PC-9 (cell line): ENCODE measurements at places on chromosomes 2 and 18. TPM values are rescaled to one million over a fixed set of nuclear protein-coding genes. Genes with fewer than 3 reads are reported as not detected.

- DNase-seq: no peak
Observed at GRCh38 chr2:128817171-128817570, 498.5 kb upstream of the HS6ST1 start.

GPR39 gene
- total RNA-seq: 14.1 and 20.9 TPM in 2 replicates

DNA sequence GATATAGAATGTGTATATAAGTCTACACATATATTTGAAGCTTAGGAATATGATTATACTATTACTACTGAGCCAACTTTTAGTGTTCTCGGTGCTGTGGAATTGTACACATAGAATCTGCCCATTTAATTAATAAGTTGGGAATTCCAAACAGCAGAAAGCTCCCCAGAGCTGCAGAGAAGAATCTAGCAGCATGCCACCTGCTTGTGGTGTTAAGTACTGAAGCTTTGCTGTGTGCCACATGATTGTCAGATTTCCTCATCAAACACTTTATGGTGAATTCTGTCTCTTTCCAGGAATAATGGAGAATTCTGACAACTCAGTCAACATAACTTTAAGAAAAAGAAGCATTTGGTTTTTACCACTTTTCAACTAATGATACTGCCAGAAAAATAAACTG lies 117.8 kb downstream of the WDSUB1 start:
- DNase-seq: no peak

DNA sequence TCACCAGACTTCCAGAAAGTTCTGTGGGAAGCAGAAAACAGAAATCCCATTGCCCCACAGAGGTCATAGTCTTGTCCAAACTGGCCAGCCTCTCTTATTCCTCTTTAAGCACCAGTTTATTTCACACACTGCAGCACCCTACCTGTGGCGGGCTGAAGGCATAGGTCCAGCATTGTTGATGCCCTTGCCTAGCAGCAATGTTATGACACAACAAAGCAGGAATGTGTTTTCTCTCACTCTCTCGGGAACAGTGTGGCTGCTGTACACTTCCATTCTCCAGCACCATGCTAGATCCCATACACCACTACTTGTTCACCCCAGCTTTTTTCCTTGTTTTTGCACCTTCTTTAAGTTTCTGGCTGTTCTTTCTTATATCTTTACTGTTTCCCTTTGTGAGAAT lies 181.6 kb downstream of the DNAH6 start:
- DNase-seq: no peak

DNA sequence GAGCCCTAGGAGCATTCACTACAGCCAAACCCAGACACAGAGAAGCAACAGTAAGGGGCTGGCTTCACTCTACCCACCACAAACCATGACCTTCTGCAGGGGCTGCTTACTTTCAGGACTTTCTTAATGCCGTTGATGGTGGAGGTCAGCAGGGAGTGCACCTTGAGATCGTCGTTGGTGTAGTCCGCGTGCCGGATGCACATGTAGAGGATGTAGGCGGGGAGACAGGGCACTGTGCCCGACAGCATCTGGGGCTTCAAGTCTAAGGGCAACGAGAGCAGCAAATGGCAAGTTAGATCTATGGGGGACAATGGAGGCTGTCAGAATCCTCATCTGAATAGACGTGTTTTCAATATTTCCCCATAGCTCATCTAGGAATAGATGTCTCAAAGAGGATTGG lies 29.8 kb upstream of the ACAA2 start:
- no peak for DNase-seq

- DNase-seq: no peak
Observed at GRCh38 chr2:235768606-235769005, 274.8 kb downstream of the AGAP1 start.

DNA sequence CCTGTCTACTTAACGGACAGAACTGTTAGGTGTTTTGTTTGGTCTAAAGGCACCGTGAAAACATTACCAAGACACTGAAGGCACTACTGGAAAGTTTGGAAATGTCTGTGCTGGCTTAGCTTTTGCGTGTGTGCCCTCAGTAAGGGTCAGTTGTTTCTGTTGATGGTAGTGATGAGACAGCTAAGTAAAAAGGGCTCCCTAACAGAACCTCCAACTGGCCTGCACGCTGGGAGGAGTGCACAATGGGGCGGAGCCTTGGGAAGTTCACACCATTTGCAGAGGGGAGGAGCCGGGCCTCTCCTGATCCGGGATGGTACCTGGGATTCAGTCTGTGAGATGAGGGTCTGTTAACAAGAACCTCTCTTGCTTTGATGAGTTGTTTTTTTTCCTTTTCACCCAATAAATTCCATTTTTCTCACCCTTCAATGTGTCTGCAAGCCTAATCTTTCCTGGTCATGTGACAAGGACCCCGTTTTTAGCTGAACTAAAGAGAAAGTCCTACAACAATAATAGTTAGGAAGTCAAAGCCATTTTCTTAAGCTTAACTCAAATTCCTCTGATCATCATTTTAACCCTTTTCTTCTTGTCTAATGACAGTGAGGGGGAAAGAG lies 368.7 kb downstream of the PARD3B start:
- no peak for DNase-seq

DNA sequence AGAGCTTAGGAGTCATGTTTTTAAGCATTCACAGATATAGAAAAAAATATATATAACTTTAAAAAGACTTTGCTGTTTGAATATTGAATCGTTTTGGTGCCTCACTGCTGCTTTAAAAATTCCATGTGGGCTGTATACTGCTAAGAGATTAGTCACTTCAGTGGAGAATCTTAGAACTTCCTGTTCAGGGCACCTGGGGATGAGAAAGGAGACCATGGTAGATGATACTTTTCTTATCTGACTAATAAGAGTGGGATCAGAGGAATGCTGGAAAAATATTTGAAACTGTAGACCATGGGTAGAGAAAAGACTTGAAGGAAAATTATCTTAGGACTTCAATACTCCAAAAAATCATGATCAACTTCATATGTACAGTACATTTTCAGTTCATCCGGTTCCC lies 442.2 kb upstream of the SETBP1 start:
- no peak for DNase-seq

ZBTB7C gene
- total RNA-seq: not detected in 2 replicates

- DNase-seq: no peak
Observed at GRCh38 chr18:74420926-74421325, 36.2 kb downstream of the DIPK1C start.

GRCh38 chr2:24819442-24820174 lies 26.4 kb downstream of the CENPO start:
- no peak for DNase-seq

DNA sequence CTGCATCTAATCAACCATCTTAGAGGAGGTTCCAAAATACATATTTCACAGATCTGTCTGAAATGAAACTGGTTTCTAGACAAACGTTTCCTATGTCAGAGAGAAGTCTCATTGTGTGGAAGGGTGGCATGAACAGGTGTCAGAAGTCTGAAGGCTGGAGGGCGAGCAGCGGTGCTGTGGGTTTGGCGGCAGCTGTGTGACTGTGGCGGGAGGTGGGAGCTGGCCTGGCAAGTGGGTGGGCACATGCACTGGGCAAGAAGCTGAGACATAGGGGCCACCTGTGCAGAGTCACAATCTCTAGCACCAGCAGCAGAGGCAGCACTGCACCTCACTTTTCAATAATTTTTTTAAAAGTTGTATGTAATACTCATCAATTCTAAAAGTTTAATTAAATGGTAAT lies 346.3 kb downstream of the DSC3 start:
- no peak for DNase-seq

- no peak for DNase-seq
Observed at GRCh38 chr2:217986256-217986961, 16.4 kb downstream of the TNS1 start.

DNA sequence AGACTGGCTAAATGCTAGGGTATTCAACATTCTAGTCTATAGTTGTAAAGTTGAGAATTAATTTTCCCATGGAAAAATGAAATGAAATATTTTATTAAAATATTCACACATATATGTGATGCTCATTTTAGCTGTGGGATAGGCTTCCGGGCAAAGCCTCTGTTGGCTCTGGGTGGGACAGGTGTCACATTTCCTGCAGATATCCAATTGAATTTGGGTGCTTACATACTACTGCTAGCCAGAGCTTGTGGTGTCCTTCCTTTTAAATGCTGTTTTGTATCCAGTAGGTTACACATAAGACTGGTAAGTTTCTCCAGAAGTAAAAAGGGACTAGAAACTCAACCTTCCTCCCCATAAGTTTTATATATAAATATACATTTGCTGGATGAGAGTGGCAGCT lies 73.8 kb downstream of the RPRM start:
- no peak for DNase-seq

DNA sequence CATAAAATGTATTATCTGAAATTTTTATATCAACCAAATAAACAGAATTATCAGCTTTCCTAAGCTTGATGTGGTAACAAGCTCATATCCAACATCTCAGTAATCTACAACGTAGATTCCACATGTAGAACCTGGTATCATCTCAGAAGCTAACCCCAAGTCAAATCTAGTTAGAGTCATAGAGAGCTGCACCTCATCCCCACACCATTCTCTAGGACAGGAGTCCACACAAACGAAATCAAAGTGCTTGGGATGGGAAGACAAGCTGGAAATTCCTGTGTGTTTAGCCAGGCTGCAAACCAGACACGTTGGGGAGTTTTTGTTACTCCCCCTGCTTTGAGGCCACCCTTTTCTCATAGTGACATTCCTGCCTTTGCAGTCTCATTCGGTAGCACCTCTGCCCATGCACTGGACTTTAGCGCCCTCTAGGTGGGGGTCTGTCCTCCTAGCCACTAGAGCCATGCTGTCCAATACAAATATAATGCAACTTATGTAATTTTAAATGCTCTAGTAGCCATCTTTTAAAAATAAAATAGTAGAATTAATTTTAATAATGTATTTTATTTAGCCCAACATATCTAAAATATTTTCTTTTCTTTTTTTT lies 28.1 kb upstream of the SATB2 start:
- DNase-seq: peak; percentile 63

CABLES1 gene
- 10.0 and 11.8 TPM in 2 replicates for total RNA-seq

DNA sequence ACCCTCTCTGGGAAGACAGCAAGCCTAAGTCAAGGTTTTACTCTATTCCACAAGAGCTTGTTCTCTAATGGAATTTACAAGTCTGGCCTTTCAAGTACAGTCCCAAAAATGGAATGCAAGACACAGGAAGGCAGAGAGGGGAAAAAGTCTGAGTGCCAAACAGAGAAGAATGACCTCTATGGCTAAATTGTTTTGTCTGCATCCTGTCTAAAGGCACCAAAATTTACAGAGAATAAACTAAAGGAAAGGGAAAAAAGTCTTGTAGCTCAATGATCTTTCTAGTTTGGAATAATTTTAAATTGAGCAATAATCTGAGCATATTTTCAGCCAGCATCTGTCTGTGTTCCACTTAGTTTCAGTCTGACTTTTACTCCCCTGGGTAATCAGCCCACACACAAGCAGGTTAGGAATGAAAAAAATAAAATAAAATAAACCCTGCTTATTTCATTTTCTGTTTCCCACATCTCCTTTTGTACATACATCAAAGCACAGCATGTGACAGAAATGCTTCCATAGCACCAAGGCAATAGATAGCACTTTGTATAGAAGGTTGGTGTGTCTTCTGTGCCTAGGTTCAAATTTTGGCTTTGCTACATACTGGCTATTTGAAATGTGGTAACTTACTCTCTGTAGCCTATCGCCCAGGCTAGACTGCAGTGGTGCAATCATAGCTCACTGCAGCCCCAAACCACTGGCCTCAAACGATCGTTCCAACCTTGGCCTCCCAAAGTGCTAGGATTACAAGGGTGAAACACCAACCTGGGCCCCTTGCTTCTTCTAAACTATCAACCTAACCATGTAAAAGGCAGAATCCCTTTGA lies 105.1 kb downstream of the SLC8A1 start:
- DNase-seq: no peak

DNAH7 gene
- 2.2 and 3.8 TPM in 2 replicates for total RNA-seq

- DNase-seq: no peak
Observed at GRCh38 chr2:44351088-44351487, 10.2 kb downstream of the PREPL start.

STAM2 gene
- total RNA-seq: 14.6 and 16.0 TPM in 2 replicates

GRCh38 chr18:74249181-74249968 lies 42.4 kb downstream of the CYB5A start:
- no peak for DNase-seq

BOK gene
- 72.8 and 107 TPM in 2 replicates for total RNA-seq

DNA sequence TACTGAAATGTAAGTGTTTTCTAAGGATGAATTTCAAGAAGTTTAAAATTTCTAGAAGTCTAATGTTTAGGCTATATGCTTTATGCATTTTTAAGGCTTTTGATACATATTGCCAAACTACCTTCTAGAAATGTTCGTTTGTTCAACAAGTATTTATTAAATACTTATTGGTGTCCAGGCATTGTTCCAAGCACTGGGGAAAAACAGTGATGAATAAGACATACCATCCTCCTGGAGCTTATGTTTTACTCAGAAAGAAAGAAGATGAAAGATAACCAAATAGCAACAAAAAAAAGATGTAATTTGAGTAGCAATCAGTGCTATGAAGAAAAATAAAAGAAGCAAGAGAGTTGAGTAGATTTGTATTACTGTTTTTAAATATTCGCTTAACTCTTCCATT lies 692.9 kb downstream of the SLC4A3 start:
- DNase-seq: no peak

GRCh38 chr2:129732630-129733026 lies 246.8 kb upstream of the RAB6C start:
- no peak for DNase-seq

GRCh38 chr2:85061896-85062295 lies 71.3 kb upstream of the TCF7L1 start:
- DNase-seq: no peak

CGREF1 gene
- total RNA-seq: 0.37 TPM in 1 of 2 replicates, not detected in the other

DNA sequence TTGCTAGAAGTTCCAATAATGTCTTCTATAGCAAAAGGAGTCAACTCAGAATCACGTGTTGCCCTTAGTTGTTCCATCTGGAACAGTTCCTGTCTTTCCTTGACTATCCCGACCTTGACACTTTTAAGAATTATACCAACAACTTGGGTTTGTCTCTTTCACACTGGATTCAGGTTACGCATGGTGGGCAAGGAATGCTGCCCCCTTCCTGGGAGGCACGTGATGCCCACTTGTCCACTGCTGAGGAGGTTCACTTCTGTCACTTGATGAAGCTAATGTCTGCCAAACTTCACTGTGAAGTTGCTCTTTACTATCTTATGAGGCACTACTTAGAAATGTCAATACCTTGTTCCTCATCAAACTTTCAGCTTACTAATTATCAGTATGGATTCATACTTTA lies 5.3 kb downstream of the COX5B start:
- DNase-seq: peak; percentile 15

- no peak for DNase-seq
Observed at GRCh38 chr2:49936965-49937364, 782.6 kb upstream of the FSHR start.

GRCh38 chr2:46824611-46825010 lies 91.0 kb downstream of the MCFD2 start:
- DNase-seq: no peak

TMEM237 gene
- total RNA-seq: 21.6 and 24.5 TPM in 2 replicates

DNA sequence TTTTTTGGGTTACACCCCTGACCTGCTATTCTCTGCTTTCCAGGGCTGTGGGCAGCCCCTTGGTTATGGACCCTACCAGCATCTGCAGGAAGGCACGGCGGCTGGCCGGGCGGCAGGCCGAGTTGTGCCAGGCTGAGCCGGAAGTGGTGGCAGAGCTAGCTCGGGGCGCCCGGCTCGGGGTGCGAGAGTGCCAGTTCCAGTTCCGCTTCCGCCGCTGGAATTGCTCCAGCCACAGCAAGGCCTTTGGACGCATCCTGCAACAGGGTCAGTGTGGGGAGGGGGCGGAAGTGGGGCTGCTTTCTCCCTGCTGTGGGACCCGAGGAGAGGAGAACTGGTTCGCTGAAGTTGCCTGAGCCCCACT lies 9.7 kb upstream of the WNT10A start:
- DNase-seq: no peak
